ENCODE measurements at places on chromosomes 5 and 9.

- DNase-seq, result no peak
These were observed 55.5 kb downstream of the CEP120 start for GRCh38 chr5:123367739-123368138.

- DNase-seq, result no peak
These were observed 33.1 kb downstream of the CRB2 start for GRCh38 chr9:123389070-123389469.

DNA sequence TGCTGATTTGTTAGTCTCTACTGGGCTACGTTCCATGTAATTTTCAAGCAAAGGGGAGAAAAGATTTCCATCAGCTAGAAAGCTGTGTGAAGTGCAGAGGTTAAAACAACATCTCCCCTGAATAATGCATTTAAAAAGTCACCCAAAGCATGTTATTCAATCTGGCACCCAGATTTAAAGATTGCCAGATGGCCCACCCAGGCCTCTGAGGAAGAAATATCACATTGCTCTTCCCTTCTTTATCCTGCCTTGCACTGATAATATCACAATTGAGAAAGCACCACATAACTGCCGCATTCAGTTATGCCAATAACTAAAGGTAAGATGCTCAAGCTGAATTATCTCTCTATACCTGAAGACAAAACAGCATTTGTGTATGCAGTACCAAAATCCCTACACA lies 119.4 kb upstream of the PUM3 start:
- no peak for DNase-seq

GRCh38 chr9:137606005-137606621 lies 627 bp downstream of the ARRDC1 start:
- no peak for DNase-seq

GRCh38 chr5:162529886-162530285 lies 462.3 kb downstream of the GABRG2 start:
- no peak for DNase-seq

DNA sequence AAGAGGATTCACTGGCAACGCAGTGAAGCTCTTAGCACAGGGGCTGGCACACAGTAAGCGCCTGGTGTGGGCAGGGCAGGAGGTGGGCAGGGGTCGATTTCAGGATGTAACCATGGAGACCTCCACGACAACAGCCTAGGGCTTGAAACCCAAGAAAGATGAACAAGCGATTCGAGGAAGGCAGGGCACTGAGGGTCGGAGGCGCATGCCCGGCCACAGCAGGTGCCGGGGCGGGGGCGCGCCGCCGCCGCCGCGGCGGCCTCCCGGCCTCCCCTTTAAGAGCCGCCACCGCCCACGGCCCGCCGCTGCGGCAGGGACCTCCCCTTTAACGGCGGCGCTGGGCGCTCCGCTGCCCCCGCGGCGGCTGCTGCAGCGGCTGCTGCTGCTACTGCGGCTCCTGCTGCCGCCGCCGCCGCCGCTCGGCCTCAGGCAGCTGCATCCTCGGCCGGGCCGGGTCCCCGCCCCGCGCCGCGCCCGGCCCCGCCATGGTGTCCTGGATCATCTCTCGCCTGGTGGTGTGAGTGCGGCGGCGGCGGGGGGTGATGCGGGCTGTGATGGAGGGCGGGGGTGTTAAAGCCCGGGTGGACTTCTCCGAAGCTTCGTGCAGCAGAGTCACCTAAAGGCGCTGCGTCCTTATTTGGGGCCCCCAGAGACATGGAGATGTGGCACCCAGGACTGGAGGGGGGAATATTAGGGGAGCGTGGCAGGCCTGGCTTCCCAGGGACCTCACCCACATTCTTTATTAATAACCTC lies at the start of gene REEP2:
TSS of gene REEP2 (plus strand) at position 334 of the 753 bp plus-strand sequence. CDS start at position 486, 152 bp downstream.
- DNase-seq, result peak; percentile 88

- DNase-seq, result no peak
These were observed 39.4 kb downstream of the GALNT12 start for GRCh38 chr9:98846879-98847278.

DNA sequence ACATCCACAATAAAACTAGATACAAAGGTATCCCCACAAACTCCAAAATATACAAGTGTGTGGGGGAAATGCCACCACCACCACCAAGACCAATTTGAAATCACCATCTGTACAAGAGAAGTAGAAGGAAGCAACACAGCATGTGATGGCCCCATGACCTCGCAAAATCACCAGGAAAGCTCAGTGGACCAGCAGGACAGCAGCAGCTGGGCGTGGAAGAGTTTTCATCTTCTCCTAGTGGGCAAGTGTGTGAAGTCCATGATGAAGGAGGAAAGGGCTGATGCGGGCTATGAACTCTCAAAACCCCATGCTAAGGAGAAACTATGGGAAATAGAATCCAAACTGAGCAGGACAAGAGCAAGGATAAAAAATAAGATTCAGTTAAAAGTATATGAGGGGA lies 58.1 kb downstream of the GOLPH3 start:
- DNase-seq, result no peak

DNA sequence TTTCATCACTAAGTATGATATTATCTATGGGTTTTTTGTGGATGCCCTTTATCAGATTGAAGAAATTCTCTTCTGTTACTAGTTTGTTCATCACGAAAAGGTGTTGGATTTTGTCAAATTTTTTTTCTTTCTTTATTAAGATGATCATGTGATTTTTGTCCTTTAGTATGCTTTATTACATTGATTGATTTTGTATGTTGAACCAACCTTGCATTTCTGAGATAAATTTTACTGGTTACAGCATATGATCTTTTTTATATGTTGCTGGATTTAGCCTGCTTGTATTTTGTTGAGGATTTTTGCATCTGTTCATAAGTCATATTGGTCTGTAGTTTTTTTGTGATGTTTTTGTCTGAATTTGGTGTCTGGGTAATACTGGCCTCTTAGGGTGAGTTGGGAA lies 42.8 kb downstream of the RAD23B start:
- DNase-seq, result no peak

GRCh38 chr9:34484678-34485077 lies 26.1 kb downstream of the DNAI1 start:
- no peak for DNase-seq

GRCh38 chr5:132476876-132477781 lies 13.4 kb downstream of the IRF1 start:
- DNase-seq, result peak; percentile 48

Data from activated CD8-positive, alpha-beta memory T cell treated with anti-CD3 and anti-CD28 coated beads, Interleukin-2, amount 50 U/mL, for 48 hours (primary cell).